ENCODE measurements at places on chromosomes 12 and 14.
A peak's percentile ranks its signal among the peaks of the same experiment; 100 is the strongest.

GRCh38 chr14:74414403-74415114 lies 11.5 kb downstream of the SYNDIG1L start:
- ATAC-seq: no peak

- ATAC-seq: no peak
Measured at GRCh38 chr14:61297581-61297980, 16.4 kb upstream of the TMEM30B start.

GRCh38 chr12:111173836-111174235 lies 195.1 kb downstream of the PHETA1 start:
- no peak for ATAC-seq

DNA sequence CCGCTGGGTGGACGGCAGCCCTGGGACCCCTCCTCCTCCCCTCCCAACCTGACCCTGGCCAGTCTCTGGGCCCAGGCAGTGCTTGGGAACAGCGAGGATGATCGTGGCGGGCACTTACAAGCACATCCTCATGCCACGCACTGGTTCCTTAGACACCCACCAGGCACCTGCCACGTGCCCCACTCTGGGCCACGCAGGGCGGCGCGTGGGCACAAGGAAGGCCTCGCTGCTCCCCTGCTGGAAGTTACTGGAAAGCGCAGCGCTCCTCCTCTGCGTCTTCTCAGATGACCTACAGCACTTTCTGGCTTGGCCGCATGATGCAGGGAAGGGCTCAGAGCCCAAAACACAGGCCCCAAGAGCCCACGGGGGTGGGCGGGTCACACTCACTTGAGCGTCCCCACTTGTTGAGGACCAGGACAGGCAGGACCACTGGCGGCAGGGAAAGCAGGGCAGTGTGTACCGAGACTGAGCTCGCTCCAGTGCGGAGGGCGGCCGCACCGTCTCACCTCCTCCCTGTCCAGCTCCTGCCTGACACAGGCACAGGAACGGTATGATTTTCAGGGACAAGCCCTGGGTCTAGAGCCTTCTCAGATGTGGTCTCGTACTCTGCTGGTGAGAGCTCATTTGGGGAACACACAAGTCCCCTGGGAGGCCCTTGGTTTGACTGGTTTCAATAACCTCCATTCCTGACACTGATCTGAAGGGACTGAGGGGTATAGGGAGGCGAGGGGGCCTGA lies 128.3 kb upstream of the EVL start:
- peak; percentile 85 for ATAC-seq

GRCh38 chr12:51521554-51522276 lies 69.3 kb upstream of the SCN8A start:
- ATAC-seq: no peak

- ATAC-seq: no peak
Measured at GRCh38 chr12:99605-100004, 33.0 kb downstream of the IQSEC3 start.

DNA sequence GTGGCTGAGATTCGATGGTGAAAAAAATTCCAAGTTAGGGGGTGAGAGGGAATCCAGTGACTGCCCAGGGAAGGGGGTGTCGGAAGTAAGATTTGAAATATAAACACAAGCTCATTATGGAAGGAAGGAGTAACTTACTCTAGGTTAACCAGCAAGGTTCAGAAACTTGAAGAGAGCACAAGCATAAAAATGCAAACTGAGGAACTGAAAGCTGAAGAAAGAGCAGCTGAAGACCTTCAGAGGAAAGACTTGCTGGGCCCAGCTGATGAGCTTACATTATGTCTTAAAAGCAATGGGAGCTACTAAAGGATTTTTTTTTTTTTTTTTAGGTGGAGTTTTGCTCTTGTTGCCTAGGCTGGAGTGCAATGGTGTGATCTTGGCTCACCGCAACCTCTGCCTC lies 189.7 kb upstream of the GRIN2B start:
- peak; percentile 93 for ATAC-seq

DNA sequence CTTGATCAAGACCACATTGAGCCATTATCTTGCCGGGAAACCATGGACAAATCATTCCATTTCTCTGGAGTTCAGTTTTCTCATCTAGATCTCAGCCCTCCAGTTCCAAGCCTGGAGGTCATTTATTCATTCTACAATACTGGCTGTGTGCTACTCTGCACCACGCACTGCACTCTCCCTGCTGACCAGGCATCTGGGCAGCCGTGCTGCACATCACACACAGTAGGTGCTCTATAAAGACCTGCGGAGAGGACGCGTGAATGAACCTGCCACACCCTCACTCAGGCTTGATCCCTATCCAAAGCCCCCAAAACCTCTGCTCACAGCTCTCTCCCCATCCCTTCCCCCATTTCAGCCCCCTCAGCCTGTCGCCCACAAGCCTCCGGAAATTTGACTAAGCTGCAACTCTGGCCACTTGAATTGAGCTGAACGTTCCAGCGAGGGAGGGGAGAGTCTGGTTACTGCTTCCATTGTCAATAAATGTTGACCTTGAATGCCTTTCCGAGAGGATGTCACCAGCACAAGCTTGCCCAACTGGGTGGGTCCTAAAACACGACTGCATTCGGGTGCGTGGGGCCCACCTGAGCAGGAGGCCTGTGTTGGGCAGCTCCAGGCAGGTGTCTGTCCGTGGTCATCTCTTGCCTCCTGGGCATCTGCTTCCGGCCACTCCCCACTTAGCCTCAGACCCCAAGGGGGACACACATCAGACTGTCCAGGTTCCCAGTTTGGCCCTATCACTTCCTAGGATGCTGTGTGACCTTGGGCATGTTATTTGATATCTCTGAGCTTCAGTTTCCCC lies 17.8 kb downstream of the FAIM2 start:
- no peak for ATAC-seq

GRCh38 chr12:71756054-71756690 lies 1.5 kb downstream of the RAB21 start:
- no peak for ATAC-seq

- peak; percentile 24 for ATAC-seq
Measured at GRCh38 chr12:91620992-91621391, 438.4 kb upstream of the DCN start.

- ATAC-seq: no peak
Measured at GRCh38 chr14:79584679-79585078, 626.6 kb downstream of the DIO2 start.

DNA sequence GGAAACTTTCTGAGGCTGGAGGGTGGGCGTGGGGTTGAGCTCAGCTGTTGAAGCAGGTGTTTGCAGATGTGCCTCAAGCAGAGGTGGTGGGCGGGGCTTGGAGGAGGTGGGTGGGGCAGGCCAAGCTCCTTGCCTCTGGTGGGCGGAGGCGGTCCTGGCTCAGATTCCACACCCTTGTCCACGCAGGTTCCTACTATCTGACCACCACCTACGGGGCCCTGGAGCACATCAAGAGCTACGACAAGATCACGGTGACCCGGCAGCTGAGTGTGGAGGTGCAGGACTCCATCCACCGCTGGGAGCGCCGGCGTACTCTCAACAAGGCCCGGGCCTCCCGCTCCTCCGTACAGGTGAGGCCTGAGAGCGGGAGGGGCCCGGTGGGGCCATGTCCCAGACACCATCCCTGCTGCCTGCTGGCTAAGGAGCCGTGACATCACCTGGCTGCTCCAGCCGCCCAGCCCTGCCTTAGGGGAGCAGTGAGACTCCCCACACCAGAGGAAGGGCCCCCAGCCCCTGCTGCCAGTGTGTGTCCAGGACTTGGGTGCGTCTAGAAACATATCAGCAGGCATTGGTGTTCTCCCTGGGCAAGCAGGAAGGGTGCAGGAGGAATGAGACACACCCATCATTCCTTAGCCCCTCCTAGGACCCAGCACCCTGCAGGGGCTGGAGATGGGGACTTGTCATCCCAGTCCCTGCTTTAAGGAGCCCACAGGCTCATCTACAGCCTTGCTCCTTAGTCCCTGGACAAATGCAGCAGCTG lies 63.4 kb downstream of the LGMN start:
- no peak for ATAC-seq

GRCh38 chr12:29148596-29148910 lies 525 bp upstream of the FAR2 start:
- peak; percentile 21 for ATAC-seq

GRCh38 chr12:112466011-112466422 lies 47.3 kb downstream of the PTPN11 start:
- no peak for ATAC-seq

DNA sequence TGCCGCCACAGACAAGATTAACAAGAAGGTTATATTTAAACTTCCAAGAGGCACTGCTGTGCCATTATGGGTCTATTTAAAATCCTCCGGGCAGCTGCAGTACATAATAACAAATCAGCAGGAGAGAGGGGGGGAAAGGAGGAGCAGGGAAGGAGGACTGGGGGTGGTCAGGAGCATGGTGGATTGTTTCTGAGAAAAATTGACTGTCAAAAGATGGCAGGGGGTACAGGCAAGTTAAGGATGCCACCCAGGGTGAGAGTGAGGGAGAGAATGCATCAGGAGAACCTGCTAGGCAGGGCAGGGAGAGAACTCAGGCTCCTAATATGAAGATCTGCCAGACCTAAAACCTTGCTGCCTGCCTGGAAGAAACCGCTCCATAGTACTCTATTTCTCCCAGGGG lies 181.8 kb downstream of the GRIN2B start:
- no peak for ATAC-seq

DNA sequence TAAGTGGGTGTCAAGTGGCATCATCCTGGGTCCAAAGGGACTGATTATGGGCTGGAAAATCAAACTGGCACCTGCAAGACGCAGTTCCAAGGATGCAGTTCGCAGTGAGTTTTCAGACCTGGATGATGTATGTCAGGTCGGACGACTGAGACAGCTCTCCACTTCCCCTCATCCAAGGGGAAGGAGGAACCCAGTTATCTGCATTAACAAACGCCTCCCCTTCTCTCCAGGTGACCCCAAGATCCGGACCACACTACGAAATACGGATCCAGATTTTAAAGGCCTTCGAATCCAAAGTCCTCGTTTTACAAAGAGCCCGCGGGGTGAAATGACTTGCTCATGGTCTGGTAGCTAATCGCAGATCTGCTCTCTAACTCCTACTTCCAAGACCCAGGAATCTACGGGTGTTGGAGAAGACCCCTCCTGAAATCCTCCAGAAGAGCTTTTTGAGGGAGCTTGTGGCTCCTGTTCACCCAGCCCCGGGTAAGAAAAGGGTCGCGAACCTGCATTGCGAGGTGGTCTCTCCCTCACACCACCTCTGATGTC lies 460 bp upstream of the SYNE2 start:
- no peak for ATAC-seq

DNA sequence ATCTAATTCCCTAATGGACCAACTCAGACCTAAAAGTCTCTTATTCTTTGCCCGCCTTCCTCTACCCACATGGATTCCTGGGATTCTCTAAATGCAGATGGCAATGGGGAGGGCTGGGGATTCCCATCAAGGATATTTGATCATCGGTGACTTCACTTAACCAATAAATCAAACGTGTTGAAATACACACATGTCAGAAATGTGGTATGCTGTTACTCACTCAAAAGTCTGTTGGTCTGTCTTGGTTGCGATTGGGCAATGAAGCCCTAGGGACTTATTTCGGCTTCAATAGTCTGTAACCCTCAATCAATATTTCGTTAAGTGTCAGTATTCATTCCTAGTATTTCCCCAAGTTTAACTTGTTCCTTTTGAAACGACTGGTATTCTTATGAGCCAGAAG lies 117.2 kb upstream of the DIO3 start:
- no peak for ATAC-seq

GRCh38 chr14:64478634-64479250 lies 13.4 kb downstream of the AKAP5 start:
- no peak for ATAC-seq

Data from stimulated activated memory B cell treated with anti-CD40 and anti-IgM and Interleukin-4, amounts not matched to agents 10 μg/mL and 1 μg/mL and 100 μg/mL, for 72 hours (primary cell).